ENCODE measurements at places on chromosomes 5 and 9. TPM values are rescaled to one million over a fixed set of nuclear protein-coding genes. Genes with fewer than 3 reads are reported as not detected.

- DNase-seq: no peak
Measured at GRCh38 chr5:27093279-27093678, 54.9 kb upstream of the CDH9 start.

DNA sequence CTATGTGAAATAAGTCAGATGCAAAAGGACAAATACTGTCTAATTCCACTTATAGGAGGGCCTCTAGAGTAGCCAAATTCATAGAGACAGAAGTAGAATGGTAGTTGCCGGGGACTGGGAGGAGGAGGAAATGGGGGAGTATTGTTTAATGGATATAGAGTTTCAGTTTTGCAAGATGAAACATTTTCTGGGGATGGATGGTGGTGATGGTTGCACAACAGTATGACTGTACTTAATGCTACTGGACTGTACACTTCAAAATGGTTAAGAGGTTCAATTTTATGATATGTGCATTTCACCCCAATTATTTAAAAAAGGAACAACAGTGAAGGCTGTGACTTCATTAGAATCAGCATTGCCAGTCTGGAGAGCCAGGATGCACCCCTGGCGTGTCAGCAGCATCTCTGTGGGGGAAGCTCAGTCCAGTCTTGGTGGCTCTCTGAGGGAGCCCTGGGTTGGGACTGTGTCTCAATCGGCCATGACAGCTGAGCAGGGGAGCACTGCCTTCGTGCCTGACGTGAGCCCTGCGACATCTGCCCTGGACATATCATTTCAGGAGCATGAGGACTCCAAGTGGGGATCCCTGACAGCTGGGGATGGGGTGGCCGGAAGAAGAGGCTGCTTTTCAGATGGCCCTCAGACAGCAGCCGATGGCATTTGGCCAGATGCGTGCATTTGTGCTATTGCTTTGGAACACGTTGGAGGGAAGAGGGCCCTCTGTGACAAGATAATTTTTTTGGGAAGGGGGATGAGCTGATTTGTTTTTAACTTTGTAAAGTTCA lies 130.8 kb upstream of the STC2 start:
- DNase-seq: no peak

Gene SCGB3A2
- total RNA-seq: 1.0 TPM

Gene CCDC152
- 5.2 TPM for total RNA-seq

Gene CCDC180
- 8.2 TPM for total RNA-seq

Gene COL5A1
- total RNA-seq: 79.4 TPM

Measured in sciatic nerve (tissue), 2 donors.